ENCODE measurements at places on chromosomes 13 and 19.

GRCh38 chr13:98657506-98658085 is 80.7 kb upstream of the STK24 start:
- no peak for DNase-seq

GRCh38 chr13:113666329-113666670 is 719 bp upstream of the GRK1 start:
- DNase-seq: no peak

DNA sequence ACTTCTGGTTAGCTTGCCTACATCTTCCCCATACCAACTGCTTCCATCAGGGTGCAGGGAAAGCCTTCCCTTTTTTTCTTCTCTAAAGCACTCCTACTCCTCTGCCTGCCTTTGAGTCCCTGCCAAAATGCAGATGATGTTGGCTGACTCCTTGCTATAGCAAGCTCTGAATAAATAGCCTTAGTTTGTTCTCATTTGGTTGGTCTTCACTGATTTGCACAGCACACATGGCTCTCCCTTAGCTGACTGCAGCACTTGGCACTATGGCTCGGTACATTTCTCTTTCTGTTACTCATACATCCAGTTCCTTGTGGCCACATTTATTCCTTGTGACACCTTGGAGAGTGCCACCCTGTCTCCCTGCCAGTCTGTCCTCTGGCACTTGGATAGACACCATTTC is 249.8 kb downstream of the DCLK1 start:
- no peak for DNase-seq

DNA sequence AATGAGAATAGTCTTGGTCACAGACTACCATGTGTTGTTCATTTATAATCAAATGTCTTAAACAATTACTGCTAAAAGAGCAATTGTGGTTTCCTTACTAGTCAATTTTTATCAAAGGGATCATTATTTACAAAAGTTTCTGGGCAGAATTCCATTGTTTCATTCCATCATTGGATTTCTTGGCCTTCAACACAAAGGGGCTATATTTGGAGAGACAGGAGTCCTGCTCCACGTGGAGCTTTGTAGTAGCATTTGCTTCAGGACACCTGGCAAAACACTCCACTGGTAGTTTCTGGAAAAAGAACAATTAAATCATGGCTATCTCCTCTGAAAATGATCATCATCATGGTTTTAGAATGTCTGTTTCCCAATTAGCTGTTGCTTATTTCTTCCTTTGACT is 22.3 kb upstream of the STARD13 start:
- DNase-seq: no peak

- no peak for DNase-seq
Observed at GRCh38 chr13:90926459-90926858, 421.0 kb upstream of the MIR17HG start.

DNA sequence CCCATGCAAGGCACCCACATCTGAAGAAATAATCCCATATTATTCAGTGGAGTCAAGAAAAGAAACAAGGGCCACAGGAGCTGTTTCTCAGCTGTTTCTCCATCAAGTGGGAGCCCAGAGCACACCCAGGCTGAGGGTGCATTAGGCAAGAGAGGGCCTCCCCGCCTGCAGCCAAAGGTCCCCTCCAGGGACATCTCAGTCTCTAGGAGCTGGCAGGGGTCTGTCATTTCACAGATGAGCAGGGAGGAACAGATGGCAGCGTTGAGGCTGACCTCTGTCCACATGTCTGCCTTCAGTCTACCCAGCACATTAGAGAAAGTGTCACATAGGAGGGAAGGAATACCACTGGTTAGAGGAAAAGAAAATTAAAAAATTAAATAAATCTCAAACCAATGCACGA is 157.7 kb downstream of the ZNF536 start:
- no peak for DNase-seq
